ENCODE measurements at places on chromosomes 5 and 9.
A peak's percentile ranks its signal among the peaks of the same experiment; 100 is the strongest.

GRCh38 chr5:38996123-38996522, 78.1 kb downstream of the RICTOR start:
- no peak for DNase-seq

DNA sequence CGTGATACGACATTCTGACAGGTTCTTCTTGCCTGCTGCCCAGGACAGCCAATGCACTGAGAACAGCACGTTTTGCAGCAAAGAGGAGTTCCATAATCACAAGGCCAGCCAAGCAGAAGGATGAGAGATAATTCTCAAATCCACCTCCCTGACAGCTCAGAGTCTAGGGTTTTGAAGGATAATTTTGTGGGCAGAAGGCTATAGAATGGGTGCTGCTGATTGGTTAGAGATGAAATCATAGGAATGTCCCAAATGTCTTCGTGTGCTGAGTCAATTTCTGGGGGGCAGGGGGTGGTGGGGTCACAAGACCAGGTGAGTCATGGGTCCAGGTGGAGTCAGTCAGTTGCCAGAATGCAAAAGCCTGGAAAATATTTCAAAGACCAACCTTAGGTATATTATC, 175.5 kb upstream of the SLC30A5 start:
- no peak for DNase-seq

DNA sequence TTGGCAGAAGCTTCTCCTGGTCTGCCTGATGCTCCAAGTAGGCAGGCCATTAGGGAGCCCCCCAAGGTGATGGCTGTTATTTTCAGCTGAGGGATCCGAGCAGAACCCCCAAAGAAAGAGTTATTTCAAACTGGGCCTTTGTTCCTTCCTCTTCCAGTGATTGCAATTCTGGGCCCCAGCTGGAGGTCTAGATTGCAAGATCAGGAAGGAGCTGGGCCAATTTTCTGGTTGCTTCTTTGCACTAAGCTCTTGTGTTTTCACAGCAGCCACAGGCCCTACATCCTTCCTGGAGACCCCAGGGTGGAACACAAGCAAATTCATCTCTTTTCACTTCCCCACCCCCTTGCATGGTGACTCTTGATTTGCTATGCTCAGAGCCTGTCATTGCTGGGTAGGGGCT, 215.0 kb downstream of the SEMA6A start:
- no peak for DNase-seq

GRCh38 chr9:136857166-136857565, 5.0 kb downstream of the MAMDC4 start:
- DNase-seq: no peak

GRCh38 chr9:131545786-131546335, 538 bp downstream of the PRRT1B start:
- no peak for DNase-seq

- peak; percentile 1 for DNase-seq
These were observed 126.9 kb downstream of the PDE4D start for GRCh38 chr5:59766427-59767210.

DNA sequence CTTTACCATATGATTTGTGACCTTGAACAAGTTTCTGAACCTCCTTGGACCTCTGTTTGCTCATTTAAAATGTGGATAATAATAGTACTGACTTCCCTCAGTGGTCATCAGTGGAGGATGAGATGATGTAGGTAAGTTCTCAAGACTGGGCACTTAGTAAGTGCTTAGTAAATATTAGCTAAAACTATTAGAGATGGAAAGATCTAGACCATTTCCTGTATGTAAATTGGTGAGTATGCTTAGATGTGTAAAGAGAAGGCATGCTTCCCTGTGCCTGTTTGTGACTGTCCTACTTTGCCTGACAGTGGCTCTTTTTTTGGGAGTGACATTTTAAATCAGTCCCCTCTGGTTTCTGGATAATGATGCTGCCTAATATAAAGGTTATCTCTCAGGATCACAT, 288.1 kb downstream of the GABRB2 start:
- DNase-seq: no peak

- DNase-seq: no peak
These were observed 88.8 kb upstream of the DMRT1 start for GRCh38 chr9:752681-753200.

DNA sequence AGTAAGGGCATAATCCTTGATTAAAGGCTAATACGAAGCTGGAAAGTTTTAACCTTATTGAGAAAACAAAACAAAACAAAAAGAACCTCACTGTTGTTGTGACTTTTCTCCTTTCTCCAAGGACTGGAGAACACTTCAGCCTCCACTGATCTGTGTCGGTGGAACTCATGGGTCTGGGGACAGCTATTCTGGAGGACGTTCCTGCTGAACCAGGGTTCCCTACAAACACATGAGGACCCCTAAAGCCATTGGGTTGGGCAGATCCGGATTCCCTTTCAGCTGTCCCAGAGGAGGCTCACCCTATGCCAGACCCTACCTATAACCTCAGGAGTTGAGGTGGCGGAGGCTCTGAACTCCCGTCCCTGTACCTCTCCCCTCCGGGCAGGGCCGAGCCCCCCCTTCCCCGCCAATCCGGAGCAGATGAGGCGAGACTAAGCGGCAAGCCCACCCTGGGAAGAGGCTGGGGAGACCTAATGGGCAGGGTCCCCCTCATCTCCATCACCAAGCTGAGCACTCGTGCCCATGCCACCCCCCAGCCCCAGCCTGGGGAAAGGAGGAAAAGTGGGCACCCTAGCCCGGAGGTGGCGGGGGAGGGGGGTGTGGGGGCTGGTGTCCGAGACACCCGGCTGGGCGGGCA, 1.6 kb upstream of the TCF7 start:
- no peak for DNase-seq

DNA sequence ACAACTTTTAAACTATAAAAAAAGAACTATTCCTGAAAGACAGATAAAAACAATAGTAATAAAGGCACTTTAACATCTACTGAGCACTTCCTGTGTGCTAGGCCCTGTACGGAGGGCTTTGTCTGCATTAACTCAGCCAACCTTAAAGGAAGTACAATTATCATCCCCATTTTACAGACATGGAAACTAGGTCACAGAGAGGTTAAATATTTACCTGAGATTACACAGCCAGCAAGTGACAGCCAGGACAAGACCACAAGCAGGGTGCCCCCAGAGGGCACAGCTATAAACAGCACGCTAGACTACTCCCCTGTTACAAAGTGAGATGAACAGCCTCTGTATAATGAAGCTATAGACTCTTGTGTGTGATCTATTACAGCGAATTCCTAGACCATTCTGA, 25.5 kb downstream of the DDX31 start:
- no peak for DNase-seq

DNA sequence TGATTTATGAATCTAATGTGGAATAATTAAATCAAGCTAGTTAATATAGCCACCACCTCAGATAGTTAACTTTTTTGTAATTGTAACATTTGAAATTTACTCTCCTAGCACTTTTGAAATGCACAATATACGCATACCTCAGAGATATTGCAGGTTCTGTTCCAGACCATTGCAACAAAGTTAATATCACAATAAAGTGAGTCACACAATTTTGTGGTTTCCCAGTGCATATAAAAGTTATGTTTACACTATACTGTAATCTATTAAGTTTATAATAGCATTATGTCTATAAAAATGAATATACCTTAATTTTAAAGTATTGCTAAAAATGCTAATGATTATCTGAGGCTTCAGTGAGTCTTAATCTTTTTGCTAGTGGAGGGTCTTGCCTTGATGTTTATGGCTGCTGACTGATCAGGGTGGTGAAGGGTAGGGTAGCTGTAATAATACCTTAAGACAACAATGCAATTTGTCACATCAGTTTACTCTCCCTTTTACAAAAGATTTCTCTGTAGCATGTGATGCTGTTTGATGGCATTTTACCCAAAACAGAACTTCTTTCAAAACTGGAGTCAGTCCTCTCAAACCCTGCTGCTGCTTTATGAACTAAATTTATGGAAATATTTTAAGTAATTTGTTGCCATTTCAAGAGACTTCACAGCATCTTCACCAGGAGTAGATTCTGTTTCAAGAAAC, 235.1 kb upstream of the ADAMTSL1 start:
- no peak for DNase-seq

DNA sequence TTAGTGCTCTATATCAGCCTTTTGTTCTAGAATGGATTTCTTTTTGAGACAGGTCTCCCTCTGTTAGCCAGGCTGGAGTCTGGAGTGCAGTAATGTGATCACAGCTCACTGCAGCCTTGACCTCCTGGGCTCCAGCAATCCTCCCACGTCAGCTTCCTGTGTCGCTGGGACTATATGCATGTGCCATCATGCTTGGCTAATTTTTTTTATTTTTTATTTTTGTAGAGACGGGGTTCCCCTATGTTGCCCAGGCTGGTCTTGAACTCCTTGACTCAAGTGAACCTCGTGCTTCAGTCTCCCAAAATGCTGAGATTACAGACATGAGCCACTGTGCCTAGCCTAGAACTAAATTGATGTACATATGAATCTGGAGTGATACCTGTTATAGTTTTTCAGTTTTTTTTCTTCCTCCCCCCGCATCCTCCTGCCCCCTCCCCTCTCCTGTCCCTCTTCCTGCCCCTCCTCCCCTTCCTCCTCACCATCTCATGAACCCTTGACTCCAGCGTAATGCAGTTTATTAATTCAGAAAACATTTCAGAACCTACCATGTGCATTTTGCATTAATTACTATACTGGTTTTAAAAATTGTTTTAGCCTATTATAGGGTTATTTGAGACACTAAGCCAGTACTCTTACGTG, 37.4 kb upstream of the TNFAIP8 start:
- DNase-seq: no peak

GRCh38 chr5:116343961-116344360, 230.7 kb downstream of the SEMA6A start:
- DNase-seq: no peak

DNA sequence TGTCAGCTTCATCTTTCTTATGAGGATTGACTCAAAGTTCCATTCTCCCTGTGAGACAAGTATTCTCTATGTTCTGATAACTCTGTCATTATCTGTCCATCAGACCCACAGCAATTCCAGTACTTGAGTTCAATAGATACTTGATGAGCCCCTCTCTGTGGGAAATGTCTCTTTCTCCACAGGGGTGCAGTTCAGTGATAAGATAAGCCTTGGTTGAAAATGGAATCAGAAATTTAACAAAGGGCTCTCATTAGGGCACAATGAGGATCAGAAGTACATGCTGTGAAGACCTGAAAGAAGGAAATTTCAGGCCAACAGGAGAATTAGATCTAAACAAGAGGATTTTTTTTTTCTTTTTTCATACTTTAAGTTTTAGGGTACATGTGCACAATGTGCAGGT, 737.3 kb downstream of the MTRR start:
- no peak for DNase-seq

DNA sequence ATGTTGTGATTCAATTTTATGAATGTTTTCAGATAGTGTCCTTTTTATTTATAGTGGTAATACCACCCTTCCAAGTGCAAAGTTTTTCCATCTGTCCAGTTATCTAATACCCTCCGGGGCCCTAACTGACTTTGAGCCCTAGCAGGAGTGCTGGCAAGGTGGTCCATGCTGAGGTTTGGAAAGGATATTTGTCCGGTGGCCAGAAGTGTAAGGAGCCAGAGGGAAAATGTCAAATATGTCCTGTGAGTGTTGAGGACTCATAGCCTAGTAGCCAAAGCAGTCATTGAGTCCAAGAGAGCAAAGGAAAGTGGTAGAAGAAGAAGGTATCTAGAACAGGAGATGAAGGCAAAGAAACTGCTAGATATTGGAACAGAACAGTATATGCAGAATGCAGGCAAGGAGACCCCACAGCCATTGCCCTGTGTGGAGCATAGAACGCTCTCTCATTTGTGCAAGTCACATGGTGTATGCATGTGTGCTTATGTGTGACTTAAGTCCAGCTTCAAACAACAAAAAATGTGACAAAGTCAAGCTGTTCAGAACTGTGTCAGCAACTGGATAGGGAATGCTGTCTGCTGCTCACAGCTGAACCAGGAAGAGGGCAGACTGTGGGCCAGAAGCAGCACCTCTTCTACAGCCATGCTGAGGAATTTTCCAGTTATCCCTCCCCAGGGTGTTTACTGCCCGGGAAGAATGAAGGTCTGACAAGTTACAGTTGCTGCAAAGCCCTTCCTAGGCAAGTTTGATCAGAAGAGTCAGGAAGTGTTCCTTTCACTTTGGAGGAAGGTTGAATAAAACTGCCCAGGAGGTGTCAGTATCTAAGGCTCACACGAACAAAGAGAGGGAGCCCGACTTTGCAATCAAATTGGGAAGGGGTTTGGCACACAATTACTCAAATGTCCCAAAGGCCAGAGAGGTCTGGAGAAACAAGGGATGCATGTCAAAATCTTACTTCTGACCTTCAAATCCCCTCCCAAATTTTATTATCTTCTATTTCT, 463.3 kb upstream of the DMAC1 start:
- no peak for DNase-seq

DNA sequence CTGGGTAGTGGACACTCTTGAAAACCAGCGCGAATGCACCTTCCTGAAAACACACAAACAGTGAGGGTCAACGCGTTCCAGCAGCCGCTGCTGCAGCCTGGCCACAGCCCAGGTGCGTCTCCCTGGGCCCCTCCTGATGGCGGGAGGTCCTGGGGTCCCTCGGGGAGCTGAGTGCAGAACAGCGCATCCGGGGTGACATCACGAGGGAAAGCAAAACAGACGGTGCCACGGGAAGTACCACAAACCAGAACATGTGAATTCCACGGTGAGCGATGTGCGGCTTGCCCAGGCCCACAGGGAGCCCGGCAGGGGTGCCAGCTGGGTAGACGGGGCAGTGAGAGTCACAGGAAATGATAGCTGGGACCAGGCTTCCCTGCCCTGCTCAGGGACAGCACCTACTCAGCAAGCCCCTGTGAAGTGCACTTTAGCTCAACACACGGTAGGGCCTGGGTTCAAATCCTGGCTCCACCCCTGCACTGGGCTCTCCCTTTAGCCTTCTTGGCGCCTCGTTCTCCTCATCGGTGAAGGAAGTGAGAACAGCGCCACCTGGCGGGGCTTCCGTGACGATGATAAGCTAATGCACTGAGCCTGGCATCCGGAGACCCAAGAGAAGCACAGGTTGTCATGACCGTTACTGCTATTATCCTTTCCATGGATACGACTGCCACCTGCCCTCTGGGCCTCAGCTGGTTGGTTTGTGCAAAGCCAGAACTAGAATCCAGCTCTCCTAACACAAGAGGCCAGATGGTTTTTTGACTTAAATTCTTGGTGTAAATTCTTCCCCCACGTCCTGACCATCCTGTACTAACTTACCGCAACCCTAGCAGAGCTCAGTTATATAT, 24.6 kb downstream of the GFPT2 start:
- peak; percentile 0 for DNase-seq

DNA sequence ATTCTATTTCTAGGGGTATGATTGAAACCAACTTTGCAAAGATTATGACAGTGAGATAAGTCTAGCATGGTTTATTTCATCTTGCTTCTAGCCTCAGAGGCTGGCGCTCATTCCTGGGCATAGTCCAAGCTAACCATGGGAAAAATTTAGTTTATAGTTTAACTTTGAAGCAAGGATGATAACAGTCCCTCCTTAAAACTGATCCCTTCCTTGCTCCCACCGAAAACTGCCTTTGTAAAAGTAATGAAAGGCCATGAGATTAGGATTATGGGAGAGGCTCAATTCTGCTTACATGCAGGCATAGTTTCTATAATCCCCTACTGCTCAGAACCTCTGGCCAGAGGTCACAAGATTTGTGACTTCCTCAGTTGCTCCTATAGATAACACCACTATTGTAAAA, 75.7 kb downstream of the TARS1 start:
- no peak for DNase-seq

- no peak for DNase-seq
These were observed 951.4 kb downstream of the NR2F1-AS1 start for GRCh38 chr5:92629574-92629973.

All from DMS153 (cell line).